Activated T-cell treated with anti-CD3 and anti-CD28 coated beads, Interleukin-2, amount 50 U/mL, for 72 hours (primary cell): ENCODE measurements at places on chromosomes 5 and 9. TPM values are rescaled to one million over a fixed set of nuclear protein-coding genes. Genes with fewer than 3 reads are reported as not detected.

GRCh38 chr5:87413343-87413645, 564 bp upstream of the CCNH start:
- no peak for DNase-seq

GRCh38 chr5:148794275-148794674, 32.1 kb upstream of the ADRB2 start:
- no peak for DNase-seq

Gene SOHLH1
- not detected for total RNA-seq

Gene ZDHHC11B
- total RNA-seq: not detected
